Upper lobe of left lung (tissue), 6 donors: ENCODE measurements at places on chromosomes 7 and 10. TPM values are rescaled to one million over a fixed set of nuclear protein-coding genes. Genes with fewer than 3 reads are reported as not detected.
A peak's percentile ranks its signal among the peaks of the same experiment; 100 is the strongest.

ZNF425 gene
- total RNA-seq = 2.0 TPM

PRF1 gene
- total RNA-seq = 12.6 TPM

DNA sequence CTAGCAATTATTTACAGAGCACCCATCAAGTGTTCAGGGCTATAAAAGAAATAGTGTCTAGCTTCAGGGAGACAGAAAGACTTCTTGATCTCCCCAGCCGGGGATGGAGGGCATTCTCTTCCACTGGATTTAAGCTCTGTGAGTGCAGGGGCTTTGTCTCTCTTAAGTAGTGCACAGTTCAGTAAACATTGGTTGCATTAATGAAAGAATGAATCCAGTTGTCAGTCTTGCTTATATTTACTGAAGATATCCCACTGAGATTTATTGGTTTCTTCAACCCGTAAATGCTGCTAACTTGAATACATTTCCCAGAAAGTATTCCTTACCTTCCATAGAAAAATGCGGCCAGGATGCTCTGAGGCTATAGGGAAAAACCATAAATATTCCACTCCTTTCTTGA, 41.9 kb downstream of the AUTS2 start:
- no peak overlapping the region for H3K27ac ChIP-seq
- H3K36me3 ChIP-seq = no peaks in the 10 kb centered on the region
- H3K4me3 ChIP-seq = no peak overlapping the region
- no peaks in the 10 kb centered on the region for H3K27me3 ChIP-seq
- no peak for DNase-seq

DNA sequence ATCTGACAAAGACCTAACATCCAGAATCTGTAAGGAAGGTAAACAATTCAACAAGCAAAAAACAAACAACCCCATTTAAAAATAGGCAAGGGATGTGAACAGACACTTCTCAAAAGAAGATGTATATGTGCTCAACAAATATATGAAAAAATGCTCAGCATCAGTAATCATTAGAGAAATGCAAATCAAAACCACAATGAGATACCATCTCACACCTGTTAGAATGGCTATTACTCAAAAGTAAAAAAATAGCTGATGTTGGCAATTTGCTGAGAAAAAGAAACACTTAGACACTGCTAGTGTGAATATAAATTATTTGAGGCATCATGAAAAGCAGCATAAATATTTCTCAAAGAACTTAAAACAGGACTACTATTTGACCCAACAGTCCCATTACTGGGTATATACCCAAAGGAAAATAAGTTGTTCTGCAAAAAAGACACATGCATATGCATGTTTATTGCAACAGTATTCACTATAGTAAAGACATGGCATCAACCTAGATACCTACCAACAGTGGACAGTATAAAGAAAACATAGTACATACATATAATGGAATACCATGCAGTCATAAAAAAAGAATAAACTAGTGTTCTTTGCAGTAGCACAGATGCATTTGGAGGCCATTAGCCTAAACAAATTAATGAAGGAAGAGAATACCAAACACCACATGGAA, 980.1 kb downstream of the KCNMA1 start:
- no peaks in the 10 kb centered on the region for H3K36me3 ChIP-seq
- no peaks in the 10 kb centered on the region for H3K27me3 ChIP-seq
- no peak for DNase-seq
- H3K4me3 ChIP-seq = no peak overlapping the region
- no peak overlapping the region for H3K27ac ChIP-seq
- H3K4me1 ChIP-seq = no peaks in the 10 kb centered on the region

GRCh38 chr10:125259651-125260050, 99.3 kb upstream of the CTBP2 start:
- no peaks in the 10 kb centered on the region for H3K27me3 ChIP-seq
- no peaks in the 10 kb centered on the region for H3K36me3 ChIP-seq
- no peaks in the 10 kb centered on the region for H3K4me1 ChIP-seq
- no peak overlapping the region for H3K27ac ChIP-seq
- H3K4me3 ChIP-seq = no peak overlapping the region

DNA sequence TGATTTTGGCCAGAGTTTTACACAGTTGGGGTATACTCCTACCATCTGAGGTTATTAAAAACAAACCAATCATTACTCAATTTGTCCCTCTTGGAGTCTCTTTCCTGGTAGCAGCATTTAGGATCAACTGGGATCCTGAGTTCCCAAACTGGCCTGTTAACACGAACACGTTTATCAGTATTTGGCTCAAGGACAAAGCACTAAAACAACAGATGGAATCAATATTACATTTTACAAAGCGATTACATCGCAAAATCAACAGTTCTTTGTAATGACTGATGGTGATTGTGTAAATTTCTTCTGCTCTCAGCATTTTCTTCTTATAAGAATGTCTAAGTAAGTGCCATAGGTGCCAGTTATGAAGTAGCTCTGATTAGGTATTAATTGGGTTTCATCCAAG, 582.9 kb upstream of the ANKRD30A start:
- H3K4me3 ChIP-seq = no peak overlapping the region
- H3K27me3 ChIP-seq = no peaks in the 10 kb centered on the region
- no peak for DNase-seq
- H3K36me3 ChIP-seq = no peaks in the 10 kb centered on the region

- H3K4me3 ChIP-seq = no peak overlapping the region
- H3K27ac ChIP-seq = peak overlapping the region; percentile 33
- DNase-seq = peak; percentile 71
- H3K27me3 ChIP-seq = no peaks in the 10 kb centered on the region
- H3K36me3 ChIP-seq = no peaks in the 10 kb centered on the region
Observed at GRCh38 chr10:76558586-76558985, 1079.0 kb downstream of the KCNMA1 start.

DNA sequence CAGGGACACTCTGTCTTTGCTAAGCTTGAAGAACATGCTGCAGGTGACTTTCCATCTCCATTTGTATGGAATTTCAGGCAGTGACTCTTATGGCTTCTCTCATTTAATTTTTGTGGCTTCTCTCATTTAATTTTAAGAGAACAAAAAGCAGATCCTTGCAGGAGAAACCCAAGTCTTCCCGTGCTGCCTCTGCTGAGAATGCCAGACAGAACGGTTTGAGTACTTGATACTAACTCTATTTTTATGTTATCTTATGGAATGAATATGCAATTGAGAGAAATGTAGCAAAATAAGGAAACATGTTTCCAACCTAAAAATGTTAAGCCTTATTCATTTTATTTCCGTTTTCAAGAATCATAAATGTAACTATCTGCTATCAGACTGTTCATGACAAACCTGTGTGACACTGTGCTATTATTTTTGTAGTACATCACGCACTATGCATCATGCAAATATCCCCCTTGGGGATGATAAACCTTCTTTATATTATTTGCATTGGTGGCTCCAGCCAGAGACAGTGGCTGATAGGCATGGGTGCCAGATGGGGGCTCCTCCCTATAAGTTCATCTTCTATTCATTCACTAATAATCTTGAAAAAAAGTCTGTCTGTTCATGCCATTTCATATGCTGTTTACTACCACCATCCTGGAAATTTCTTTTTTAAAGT, 6.9 kb upstream of the RAPGEF5 start:
- no peak overlapping the region for H3K4me3 ChIP-seq
- no peaks in the 10 kb centered on the region for H3K27me3 ChIP-seq
- H3K36me3 ChIP-seq = no peaks in the 10 kb centered on the region
- no peak for DNase-seq
- H3K27ac ChIP-seq = no peak overlapping the region
- H3K4me1 ChIP-seq = no peaks in the 10 kb centered on the region

DNA sequence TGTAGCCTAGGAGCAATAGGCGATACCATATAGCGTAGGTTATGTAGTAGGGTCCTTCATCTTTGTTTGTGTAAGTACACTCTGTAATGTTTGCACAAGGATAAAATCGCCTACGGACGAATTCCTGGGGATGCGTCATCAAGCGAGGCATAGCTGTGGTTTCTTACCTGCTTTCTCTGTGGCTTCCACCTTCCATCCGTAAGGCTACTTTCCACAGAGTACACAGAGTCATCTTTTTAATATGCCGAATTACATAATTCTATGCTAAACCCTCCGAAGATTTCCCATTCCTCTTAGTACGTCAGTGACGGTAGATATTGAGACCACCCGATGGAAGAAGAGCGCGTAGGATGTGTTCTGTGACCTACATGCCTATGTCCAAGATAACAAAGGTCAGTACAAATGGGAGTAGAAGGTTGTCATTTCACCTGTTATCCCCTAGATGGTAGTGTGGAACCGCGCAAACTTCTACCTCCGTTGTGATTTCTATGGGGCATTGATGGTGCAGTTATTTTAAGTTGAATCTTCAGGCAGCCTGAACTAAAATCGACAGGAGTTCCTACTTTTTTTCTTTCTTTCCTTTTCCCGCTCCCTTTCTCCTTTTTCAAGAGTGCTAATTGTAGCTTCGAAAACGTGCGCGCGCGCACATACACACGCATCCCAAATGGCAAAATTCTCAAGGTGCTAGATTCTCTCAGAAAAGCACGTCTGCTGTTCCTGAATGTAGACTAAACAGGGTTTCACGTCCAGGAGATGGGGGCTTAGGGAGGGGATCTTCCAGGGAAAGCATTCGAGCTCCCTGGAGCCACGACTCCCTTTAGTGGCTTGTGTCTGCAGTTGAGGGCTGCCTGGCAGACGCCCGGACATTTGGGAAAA, 111.7 kb upstream of the MBL2 start:
- H3K27ac ChIP-seq = no peak overlapping the region
- DNase-seq = no peak
- H3K4me3 ChIP-seq = no peak overlapping the region
- no peaks in the 10 kb centered on the region for H3K4me1 ChIP-seq
- no peaks in the 10 kb centered on the region for H3K27me3 ChIP-seq
- no peaks in the 10 kb centered on the region for H3K36me3 ChIP-seq

DNA sequence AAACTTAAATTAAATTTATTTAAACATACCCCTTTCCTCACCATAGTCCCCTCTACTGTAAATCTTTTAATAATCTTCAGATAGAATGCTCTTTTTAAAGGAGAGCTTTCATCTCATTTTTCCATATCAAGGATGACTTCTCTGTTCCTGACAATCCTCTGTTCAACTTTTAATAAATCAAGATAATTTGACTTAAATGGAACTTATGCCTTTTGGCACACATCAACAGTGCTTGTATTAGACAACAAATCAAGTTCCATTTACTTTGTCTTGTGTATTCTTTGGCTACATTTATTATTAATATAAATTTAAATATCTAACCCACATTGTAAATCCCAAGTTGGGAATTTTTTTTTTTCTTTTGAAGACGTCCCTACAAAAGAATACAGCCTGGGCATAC, 42.7 kb upstream of the HYAL4 start:
- H3K4me1 ChIP-seq = no peaks in the 10 kb centered on the region
- H3K27me3 ChIP-seq = no peaks in the 10 kb centered on the region
- no peak for DNase-seq

DNA sequence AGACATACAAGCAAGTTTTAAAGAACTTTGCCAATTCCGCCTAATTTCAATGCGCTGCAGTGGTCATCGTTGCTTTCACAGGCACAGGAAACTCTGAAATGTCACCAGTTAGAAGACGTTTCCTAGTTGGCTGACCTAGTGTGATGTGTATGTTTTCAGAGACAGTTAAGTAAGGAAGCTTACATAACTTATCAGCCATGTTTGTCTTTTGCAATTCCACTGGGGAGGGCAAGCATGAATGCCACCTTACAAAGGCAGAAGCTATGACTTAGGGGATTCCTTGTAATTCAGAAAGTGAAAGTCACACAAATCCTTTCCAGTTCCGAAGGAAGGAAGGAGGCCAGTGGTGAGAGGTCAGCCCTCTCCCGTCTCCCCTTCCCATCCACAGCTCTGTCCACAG, 15.0 kb upstream of the NPS start:
- DNase-seq = no peak
- no peaks in the 10 kb centered on the region for H3K36me3 ChIP-seq
- H3K27ac ChIP-seq = no peak overlapping the region
- H3K4me3 ChIP-seq = no peak overlapping the region

DNA sequence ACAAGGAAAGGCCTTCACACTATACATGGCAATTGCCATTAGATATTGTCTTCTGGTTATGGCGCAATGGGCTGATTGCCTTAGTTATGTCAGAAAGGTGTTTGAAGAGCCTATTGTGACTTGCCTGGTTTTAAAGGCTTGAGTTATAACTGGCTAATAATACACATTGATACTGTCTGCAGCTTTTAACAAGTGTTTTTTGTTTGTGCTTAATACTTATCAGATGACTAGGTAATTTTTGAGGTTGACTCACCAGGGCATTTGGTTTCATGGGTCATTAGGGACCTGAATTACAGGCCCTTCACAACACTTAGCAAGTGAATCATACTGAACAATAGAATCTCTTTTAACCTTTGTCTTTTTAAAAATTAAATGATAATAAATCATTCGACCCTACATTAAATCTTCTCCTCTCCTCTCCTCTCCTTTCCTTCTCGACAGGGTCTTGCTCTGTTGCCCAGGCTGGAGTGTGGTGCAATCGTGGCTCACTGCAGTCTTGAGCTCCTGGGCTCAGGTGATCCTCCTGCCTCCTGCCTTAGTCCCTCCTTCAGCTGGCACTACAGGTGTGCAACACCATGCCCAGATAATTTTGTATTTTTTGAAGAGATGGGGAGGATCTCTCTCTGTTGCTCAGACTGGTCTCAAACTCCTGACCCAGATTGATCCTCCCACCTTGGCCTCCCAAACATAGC, 196.3 kb downstream of the JCAD start:
- no peak overlapping the region for H3K4me3 ChIP-seq
- H3K36me3 ChIP-seq = no peaks in the 10 kb centered on the region

DNA sequence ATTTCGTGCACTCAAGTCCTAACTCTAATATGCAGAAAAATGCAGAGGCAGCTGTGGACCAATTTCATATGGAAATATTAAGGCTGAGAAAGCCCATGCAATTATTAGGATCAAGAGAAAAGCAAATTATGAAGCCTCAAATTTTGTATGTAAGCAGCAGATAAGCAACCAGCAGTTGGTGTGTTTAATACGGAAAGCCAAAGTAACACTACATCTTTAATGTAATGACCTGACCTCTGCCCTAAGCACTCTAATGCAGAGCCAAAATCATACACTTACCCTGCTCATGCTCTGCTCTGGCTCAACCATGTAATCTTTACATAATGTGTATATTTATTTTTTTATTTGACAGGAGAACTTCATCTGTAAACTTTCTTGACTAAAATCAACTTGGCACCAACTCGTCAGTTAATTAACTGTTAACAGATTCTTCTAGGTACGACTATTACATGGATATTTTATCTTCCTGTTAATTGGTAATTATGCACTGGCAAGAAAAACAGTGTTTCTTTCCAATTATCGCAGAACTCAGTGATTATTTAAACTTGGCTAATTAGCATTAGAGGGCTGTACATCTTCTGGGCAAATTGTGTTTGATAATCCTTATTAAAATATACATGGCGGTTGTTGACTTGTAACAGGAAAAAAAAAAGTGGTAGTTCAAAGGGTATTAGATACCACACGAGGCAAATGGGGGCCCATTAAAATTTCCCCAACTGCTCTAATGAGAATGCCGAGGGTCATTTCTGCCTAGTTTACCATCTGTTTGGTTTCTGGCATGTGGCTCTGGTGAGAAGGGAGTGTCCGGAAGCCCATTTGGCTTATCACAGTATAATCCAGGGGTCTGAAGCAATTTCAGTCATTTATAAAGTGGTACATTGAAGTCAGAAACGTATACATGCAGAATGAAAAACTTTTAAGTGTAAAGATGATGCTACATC, 94.5 kb downstream of the RELN start:
- no peak overlapping the region for H3K27ac ChIP-seq
- no peak overlapping the region for H3K4me3 ChIP-seq
- no peak for DNase-seq
- H3K4me1 ChIP-seq = no peaks in the 10 kb centered on the region
- no peaks in the 10 kb centered on the region for H3K27me3 ChIP-seq
- H3K36me3 ChIP-seq = no peaks in the 10 kb centered on the region

GRCh38 chr7:158847451-158847866, 8.9 kb upstream of the DYNC2I1 start:
- H3K4me3 ChIP-seq = no peak overlapping the region
- DNase-seq = no peak
- H3K36me3 ChIP-seq = no peaks in the 10 kb centered on the region
- no peaks in the 10 kb centered on the region for H3K27me3 ChIP-seq
